Activated CD4-positive, alpha-beta T cell treated with anti-CD3 and anti-CD28 coated beads, Interleukin-2, amount 50 U/mL, for 16 hours (primary cell): ENCODE measurements at places on chromosomes 3 and 15.

GRCh38 chr3:126937533-126937932 is 45.4 kb upstream of the PLXNA1 start:
- no peak for DNase-seq

DNA sequence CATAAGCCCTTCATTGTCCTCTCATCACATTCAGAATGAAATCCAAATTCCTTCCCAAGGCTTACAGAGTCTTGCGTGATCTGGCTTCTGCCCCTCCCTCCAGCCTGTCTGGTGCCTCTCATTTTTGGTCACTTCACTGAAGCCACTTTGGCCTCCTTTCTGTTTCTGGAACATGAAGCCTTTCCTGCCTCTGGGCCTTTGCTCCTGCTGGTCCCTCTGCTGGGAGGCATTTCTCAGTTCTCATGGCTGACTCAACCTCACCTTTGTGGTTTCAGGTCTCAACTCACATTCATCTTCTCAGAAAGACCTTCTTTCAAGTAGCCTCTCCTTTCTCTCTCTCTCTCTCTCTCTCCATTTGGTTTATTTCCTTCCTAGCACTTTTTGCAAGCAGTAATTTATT is 43.9 kb upstream of the BHLHE40 start:
- peak; percentile 54 for DNase-seq

- DNase-seq = no peak
Observed at GRCh38 chr3:47583320-47584075, 4.8 kb upstream of the CSPG5 start.

GRCh38 chr3:137035631-137036030 is 77.8 kb downstream of the IL20RB start:
- DNase-seq = peak; percentile 11

GRCh38 chr15:43241100-43241499 is 20.3 kb upstream of the EPB42 start:
- DNase-seq = no peak

GRCh38 chr3:125143982-125144652 is 68.4 kb downstream of the SLC12A8 start:
- no peak for DNase-seq
